ENCODE measurements at places on chromosomes 16 and 17. TPM values are rescaled to one million over a fixed set of nuclear protein-coding genes. Genes with fewer than 3 reads are reported as not detected.

The JPH3 gene
- not detected for total RNA-seq

The KRT20 gene
- not detected for total RNA-seq

The NDEL1 gene
- total RNA-seq = 50.6 TPM

The SLC13A2 gene
- total RNA-seq = not detected

The CIITA gene
- total RNA-seq = 11.9 TPM

The WFDC1 gene
- total RNA-seq = not detected

The CLDN7 gene
- 0.63 TPM for total RNA-seq

The EMP2 gene
- not detected for total RNA-seq

The KRTAP3-2 gene
- not detected for total RNA-seq

DNA sequence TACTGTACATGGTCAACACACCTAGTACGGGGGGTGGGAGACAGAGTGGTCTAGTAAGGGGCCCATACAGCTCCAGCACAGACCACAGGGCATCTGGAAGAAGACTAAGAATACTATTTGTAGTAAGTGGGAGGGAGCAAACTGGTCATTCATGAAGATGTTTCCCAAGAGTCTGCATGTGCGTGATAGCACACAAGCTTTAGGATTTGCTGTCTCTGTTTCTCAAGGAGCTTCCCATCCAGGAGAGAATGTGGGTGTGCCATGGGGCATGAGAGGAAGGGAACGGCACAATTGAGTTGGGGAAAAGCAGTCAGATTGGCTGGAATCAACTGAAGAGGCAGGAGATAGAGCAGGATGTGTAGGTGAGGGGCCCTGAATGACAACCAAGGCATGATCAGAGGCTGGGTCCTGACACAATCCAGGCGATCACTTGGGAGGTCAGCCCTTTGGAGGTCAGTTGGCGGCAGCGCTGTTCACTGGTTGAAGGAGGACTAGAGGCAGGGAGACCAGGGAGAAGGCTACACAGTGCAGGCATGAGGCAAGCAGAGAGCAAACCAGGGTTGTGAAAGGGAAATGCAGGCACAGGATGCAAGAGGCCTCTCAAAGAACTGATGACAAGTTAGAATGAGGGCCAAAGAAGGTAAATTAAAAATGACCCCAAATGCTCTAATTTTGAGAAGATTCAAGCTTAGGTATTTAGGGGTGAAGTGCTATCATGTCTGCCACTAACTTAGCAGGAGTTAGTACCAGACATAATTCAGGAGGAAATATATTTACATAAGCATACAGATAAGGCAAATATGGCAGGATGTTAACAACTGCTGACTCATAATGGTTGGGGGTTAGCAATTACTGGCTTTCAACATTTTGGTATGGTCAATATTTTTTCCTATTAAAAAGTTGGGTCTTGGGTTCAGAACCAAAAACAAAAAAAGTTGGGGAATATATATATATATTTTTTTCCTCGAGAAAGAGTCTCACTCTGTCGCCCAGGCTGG, 10.3 kb downstream of the UBE2O start:
- no peak overlapping the region for H3K4me3 ChIP-seq
- no peak for DNase-seq
- H3K27ac ChIP-seq = no peak overlapping the region
- no peaks in the 10 kb centered on the region for H3K27me3 ChIP-seq

DNA sequence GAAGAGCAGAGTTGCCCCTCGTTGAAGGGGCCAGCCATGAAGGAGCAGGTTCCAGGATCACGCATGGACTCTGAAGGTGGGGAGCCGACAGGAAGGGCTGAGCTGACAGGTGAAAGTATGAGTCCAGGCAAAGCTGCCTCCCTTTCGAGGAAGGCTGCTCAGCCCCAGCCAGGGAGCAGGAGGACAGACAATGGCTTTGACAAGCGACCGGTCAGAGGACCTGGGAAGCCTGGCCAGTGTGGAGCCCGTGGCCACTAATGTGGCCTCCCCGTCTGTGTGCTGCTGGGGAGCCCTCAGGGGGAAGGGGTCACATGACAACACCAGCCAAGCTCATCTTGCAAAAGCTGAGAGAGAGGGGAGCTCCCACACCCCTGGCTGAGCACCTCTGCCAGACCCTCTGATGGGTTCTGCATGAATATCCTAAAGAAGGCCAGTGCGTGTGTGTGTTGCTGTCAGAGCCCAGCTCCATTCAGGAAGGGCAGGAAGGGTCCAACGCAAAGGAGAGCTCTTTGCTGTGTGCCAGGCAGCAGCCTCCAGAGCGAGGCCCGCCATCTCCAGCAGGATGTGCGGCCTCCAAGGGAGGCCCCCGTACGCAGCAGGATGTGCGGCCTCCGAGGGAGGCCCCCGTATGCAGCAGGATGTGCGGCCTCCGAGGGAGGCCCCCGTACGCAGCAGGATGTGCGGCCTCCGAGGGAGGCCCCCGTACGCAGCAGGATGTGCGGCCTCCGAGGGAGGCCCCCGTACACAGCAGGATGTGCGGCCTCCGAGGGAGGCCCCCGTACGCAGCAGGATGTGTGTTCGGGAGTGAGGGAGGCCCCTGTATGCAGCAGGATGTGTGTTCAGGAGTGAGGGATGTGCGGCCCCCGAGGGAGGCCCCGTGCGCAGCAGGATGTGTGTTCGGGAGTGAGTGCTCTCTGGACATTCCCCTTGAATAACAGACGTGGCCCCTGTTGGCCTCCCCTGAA, 102.1 kb upstream of the CHMP6 start:
- no peak overlapping the region for H3K4me3 ChIP-seq
- H3K36me3 ChIP-seq = peaks cover 23% of the 10 kb centered on the region
- H3K27me3 ChIP-seq = no peaks in the 10 kb centered on the region
- peak overlapping the region; percentile 31 for H3K27ac ChIP-seq
- peaks cover 46% of the 10 kb centered on the region for H3K4me1 ChIP-seq
- DNase-seq = no peak

- no peak overlapping the region for H3K27ac ChIP-seq
- no peak overlapping the region for H3K4me3 ChIP-seq
- no peaks in the 10 kb centered on the region for H3K36me3 ChIP-seq
- H3K4me1 ChIP-seq = no peaks in the 10 kb centered on the region
Measured at GRCh38 chr17:61366715-61367413, 32.8 kb upstream of the TBX2 start.

- H3K4me3 ChIP-seq = no peak overlapping the region
- H3K27ac ChIP-seq = no peak overlapping the region
- no peaks in the 10 kb centered on the region for H3K27me3 ChIP-seq
- H3K4me1 ChIP-seq = no peaks in the 10 kb centered on the region
Measured at GRCh38 chr17:7956228-7956965, 24.4 kb downstream of the CNTROB start.

- H3K36me3 ChIP-seq = no peaks in the 10 kb centered on the region
- H3K27me3 ChIP-seq = no peaks in the 10 kb centered on the region
- no peak overlapping the region for H3K4me3 ChIP-seq
- no peak for DNase-seq
- no peaks in the 10 kb centered on the region for H3K4me1 ChIP-seq
Measured at GRCh38 chr16:65343556-65343955, 221.7 kb upstream of the CDH11 start.

GRCh38 chr17:27651411-27652345, 20.7 kb downstream of the LGALS9 start:
- H3K36me3 ChIP-seq = no peaks in the 10 kb centered on the region
- H3K4me3 ChIP-seq = no peak overlapping the region
- no peak overlapping the region for H3K27ac ChIP-seq
- no peaks in the 10 kb centered on the region for H3K4me1 ChIP-seq
- no peaks in the 10 kb centered on the region for H3K27me3 ChIP-seq

DNA sequence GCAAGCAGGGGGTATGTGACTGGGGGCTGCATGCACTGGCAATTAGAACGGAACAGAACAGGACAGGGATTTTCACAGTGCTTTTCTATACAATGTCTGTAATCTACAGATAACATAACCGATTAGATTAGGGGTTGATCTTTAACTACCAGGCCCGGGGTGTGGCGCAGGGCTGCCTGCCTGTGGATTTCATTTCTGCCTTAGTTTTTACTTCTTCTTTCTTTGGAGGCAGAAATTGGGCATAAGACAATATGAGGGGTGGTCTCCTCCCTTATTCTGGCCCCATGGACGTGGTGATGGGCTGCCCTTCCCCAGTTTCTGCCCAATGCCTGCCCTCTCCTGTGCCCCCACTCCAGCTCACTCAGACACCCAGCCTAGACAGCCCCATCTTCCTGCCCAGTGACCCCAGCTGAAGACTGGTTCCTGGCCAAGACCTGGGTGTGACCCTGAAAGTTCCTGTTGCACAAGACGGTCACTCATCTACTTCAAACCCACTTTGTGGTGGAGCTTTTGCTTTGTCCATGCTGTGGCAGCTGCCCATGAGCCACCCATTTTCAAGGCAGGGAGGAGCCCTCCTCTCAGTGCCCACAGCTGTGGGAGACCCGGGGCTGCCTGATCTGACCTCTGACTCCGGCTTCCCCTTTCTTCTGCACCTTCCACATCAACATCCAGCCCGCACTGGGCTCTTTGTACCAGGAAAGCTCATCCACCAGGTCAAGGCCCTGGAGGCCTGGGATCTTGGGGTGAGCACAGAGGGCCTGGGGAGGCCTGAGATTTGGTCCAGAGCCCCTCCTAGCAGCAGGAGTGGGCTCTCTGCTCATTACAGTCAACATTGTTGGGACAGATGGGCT, 18.6 kb downstream of the ALOX12B start:
- H3K4me1 ChIP-seq = peaks cover 20% of the 10 kb centered on the region
- H3K27ac ChIP-seq = no peak overlapping the region
- no peak for DNase-seq
- no peak overlapping the region for H3K4me3 ChIP-seq
- H3K27me3 ChIP-seq = peaks cover 3% of the 10 kb centered on the region

DNA sequence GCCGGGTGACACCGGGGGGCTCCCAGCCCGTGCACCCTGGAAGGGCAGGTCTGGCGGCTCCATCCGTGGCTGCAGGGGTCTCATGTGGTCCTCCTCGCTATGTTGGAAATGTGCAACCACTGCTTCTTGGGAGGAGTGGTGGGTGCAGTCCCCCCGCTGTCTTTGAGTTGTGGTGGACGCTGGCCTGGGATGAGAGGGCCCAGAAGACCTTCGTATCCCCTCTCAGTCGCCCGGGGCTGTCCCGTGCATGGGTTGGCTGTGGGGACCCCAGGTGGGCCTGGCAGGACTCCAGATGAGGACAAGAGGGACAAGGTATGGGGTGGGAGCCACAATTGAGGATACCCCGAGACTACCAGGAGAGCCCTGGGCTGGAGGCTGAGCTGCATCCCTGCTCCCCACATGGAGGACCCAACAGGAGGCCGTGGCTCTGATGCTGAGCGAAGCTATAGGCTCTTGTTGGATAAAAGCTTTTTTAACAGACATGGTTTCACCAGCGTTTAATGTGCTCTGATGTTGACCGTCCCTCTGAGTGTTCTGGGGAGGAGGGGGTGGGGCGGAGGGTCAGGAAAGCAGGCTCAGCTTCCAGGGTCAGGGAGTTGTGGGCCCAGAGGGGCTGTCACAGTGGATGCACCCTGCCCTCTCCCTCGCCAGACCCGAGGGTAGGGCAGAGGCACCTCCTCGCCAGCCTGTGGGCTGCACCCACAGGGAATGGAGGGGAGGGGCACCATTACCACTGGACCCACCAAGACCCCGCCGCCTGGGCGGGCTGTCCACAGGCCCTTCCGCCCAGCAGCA, 5.4 kb downstream of the SPATA2L start:
- H3K27ac ChIP-seq = no peak overlapping the region
- H3K36me3 ChIP-seq = peaks cover 10% of the 10 kb centered on the region
- H3K4me3 ChIP-seq = no peak overlapping the region
- DNase-seq = no peak
- no peaks in the 10 kb centered on the region for H3K27me3 ChIP-seq

DNA sequence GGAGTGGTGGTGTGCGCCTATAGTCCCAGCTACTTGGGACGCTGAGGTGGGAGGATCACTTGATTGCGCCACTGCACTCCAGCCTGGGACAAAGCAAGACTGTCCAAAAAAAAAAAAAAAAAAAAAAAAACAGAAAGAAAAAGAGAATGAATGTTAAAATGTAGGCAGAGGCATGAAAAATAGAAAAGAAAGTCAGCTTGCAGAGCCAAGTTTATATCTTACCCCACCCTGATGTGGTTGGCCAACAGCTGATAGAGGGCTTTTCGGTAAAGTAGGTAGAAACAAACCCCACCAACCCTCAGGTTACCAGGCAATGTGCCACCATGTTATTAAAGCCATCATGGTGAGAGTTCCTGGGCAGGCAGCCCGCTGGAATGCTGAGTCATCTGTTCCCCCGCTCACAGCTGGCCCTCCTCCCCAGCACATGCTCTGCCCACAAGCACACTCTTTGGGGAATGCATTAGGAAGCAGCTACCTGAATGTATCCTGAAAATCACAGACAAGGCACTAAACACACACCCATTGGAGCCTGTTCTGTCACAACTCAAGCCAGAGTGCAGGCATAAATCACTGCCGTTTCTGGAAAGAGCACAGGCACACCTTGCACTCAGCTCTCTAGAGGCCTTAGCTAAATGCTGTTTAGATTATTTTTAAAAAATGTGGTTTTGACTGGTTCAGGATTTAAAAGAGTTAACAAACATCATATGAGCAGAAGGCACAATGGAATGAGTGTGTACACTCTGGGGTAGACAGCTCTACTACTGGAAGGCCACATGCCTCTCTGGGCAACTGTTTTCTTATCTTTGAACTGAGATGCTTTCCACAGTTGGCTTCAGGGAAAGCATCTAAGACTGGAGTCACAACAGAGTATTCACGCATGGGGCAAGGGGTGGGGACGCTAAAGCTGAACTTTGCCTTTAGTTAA, 128.5 kb downstream of the PARN start:
- no peaks in the 10 kb centered on the region for H3K36me3 ChIP-seq
- H3K4me3 ChIP-seq = no peak overlapping the region
- no peak overlapping the region for H3K27ac ChIP-seq
- H3K27me3 ChIP-seq = no peaks in the 10 kb centered on the region

DNA sequence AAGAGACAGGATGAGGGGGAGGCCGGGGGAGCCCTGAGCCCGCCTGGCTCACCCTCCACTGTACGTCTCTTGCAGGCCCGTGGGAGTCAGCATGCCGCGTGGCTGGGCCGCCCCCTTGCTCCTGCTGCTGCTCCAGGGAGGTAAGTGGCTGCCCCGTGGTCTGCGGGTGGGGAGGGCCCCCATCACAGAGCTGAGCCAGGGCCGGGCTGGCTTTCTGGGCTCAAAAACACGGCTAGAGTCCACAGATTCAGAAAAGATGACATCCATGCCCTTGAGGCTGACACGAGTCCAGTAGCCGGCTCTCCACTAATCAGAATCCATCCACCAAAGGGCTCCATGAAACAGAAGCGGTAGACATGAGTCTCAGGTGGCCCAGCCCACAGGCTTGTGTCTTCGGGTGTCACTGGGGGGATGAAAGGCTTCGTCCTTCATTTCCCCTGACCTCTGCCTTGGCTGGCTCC, 28.0 kb downstream of the IL21R start:
- H3K36me3 ChIP-seq = peaks cover 39% of the 10 kb centered on the region
- H3K27ac ChIP-seq = no peak overlapping the region
- no peak overlapping the region for H3K4me3 ChIP-seq
- DNase-seq = no peak
- peaks cover 26% of the 10 kb centered on the region for H3K4me1 ChIP-seq

DNA sequence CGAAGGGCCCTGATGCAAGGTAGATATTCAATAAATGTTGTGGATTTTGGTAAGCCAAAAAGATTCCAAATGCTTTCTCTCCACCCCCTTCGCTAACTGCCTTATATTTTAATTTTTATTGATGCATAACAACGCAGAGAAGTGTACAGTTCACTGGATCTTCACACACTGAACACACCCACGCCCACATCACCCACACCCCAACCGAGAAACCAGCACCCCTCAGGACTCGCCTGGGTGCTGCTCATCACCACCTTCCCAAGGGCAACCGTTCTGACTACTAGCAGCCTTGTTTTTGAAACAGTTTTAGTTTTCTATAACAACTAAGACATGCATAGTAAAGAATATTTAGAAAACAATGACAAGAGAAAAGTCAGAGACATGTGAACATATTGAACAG, 9.1 kb upstream of the PLCG2 start:
- no peak overlapping the region for H3K4me3 ChIP-seq
- H3K36me3 ChIP-seq = no peaks in the 10 kb centered on the region
- H3K27ac ChIP-seq = no peak overlapping the region
- no peaks in the 10 kb centered on the region for H3K4me1 ChIP-seq

All from CD8-positive, alpha-beta memory T cell (primary cell).